ENCODE measurements at places on chromosomes 12 and 14. TPM values are rescaled to one million over a fixed set of nuclear protein-coding genes. Genes with fewer than 3 reads are reported as not detected.

The C12orf75 gene
- total RNA-seq: 349 TPM

The DPPA3 gene
- not detected for total RNA-seq

The RARG gene
- 76.6 TPM for total RNA-seq

The GDF3 gene
- not detected for total RNA-seq

The EFS gene
- 8.6 TPM for total RNA-seq

The MAP3K9 gene
- total RNA-seq: not detected

The SIRT4 gene
- not detected for total RNA-seq

The PIANP gene
- not detected for total RNA-seq

The TTC9 gene
- not detected for total RNA-seq

The MMAB gene
- 12.8 TPM for total RNA-seq

The CCDC197 gene
- not detected for total RNA-seq

The BBS10 gene
- 15.8 TPM for total RNA-seq

Measured in GM23248 (cell line).